RWPE1 (cell line): ENCODE measurements at places on chromosomes 13 and 19.

DNA sequence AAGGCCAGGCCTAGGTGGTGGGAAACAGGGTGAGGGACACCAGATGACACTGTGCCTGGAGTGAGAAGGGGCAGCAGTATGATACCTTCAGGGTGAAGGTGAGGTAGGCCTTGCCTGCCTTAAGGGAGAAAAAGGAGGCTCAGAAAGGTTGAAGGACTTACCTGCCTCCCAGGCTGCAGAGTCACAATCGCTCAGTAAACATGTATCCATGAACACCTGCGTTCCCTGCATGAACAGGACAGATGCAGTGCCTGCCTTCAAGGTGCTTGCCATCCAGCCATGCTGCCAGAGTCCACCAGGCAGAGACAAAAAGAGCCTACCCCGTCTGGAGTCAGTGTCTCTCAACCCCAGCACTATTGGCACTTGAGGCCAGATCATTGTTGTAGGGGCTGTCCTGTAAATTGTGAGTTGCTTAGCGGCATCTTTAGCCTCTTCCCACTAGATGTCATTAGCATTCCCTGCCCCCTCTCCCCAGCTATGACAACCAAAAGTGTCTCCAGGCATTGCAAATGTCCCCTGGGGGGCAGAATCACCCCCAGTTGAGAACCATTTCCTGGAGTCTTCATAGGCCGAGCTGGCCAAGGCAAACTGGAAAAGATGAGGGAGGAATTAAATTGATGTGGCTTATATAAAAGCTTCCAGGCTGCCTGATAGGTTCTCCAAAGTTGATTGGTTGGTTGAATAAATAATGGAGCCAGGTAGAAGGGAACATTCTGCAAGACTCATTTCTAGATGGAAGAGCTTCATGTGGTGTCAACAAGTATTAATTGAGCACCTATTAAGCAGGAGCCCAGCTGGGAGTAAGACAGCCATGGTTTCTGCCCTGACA is 1.7 kb downstream of the MAP3K10 start:
- DNase-seq: no peak

DNA sequence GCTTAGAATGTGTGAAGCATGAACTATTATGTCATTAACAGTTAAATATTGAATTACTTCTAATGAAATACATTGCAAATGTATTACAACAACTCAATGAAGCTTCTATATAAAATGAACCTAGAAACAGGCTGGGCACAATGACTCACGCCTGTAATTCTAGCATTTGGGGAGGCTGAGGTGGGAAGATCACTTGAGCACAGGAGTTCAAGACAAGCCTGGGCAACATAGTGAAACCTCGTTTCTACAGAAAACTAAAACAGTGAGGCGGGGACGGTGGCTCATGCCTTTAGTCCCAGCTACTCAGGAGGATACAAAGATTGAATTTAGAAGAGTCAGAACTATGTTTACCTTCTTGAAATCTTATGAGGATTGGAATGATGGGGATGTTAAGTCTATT is 505.1 kb downstream of the SLITRK5 start:
- DNase-seq: no peak

GRCh38 chr13:34971473-34971872 is 29.4 kb downstream of the NBEA start:
- DNase-seq: no peak

- no peak for DNase-seq
Measured at GRCh38 chr19:16000024-16000663, 51.3 kb downstream of the OR10H4 start.

DNA sequence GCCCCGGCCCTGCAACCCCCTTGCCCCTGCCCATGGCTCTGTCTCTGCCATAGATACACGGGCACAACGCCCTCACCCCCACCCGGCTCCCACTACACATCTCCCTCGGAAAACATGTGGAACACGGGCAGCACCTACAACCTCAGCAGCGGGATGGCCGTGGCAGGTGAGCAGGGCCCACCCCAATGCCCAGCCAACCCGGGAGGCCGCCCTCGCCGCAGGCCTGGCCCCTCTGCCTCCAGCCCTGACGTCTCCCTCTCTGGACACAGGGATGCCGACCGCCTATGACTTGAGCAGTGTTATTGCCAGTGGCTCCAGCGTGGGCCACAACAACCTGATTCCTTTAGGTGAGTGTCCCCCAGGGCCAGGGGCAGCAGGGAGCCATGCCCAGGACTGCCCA is 7.7 kb downstream of the YIPF2 start:
- DNase-seq: no peak

GRCh38 chr13:75153834-75154233 is 328.1 kb downstream of the TBC1D4 start:
- no peak for DNase-seq

GRCh38 chr13:28423010-28423409 is 71.9 kb downstream of the FLT1 start:
- no peak for DNase-seq

- DNase-seq: no peak
Measured at GRCh38 chr19:48170817-48171347, 402 bp downstream of the ZSWIM9 start.

GRCh38 chr13:86870444-86870843 is 800.7 kb upstream of the SLITRK5 start:
- no peak for DNase-seq
